ENCODE measurements at places on chromosomes 16 and 17. TPM values are rescaled to one million over a fixed set of nuclear protein-coding genes. Genes with fewer than 3 reads are reported as not detected.

The LCMT1 gene
- total RNA-seq: 37.7 TPM

The FAM20A gene
- total RNA-seq: not detected

DNA sequence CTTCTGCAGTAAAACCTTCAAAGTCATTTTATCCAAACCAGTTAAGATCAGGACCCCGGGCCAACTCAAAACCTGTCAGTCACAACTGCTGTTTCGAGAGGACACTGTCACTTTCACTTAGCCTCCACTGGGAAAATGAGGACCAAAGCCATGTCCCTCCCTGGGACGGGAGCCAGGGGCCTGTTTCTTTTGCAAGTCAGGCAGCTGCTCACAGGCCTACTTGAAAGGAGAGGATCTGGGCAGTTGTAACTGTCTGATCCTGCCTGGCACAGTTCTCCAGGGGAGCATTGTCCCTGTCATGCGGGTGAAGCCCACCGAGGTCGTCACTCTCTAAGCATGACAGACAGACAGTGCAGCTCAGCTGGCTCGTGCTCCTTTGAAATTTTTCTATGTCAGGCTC lies 276.2 kb downstream of the NPIPA8 start:
- no peak for DNase-seq

The KCNH6 gene
- total RNA-seq: not detected

GRCh38 chr16:1098266-1098991 lies 2.4 kb upstream of the C1QTNF8 start:
- DNase-seq: no peak

The CARD14 gene
- total RNA-seq: not detected

- DNase-seq: no peak
Measured at GRCh38 chr17:44575403-44575802, 18.1 kb downstream of the FZD2 start.

GRCh38 chr17:48587276-48588073 lies 2.6 kb downstream of the HOXB3 start:
- DNase-seq: no peak

DNA sequence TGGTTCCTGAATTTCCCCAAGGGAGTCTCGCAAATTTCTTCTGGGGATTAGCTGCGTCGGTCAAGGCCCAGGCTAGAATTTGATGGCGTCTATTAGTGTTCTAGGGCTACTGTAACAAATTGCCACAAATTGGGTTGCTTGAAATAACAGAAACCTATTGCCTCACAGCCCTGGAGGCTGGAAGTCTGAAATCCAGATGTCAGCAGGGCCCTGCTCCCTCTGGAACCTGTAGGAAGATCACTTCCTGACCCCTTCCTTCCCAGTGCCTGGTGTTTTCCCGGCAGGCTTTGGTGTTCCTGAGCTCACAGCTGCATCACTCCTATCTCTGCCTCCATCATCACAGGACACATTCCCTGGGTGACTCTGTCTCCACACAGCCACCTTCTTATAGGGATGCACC lies 24.4 kb downstream of the DHRS7C start:
- DNase-seq: no peak

The C16orf46 gene
- 0.53 TPM for total RNA-seq

The PRAC2 gene
- not detected for total RNA-seq

The PLA2G10 gene
- not detected for total RNA-seq

The CA7 gene
- total RNA-seq: not detected
